ENCODE measurements at places on chromosomes 3 and 15.

- DNase-seq, result no peak
Observed at GRCh38 chr3:177642042-177642803, 444.9 kb upstream of the TBL1XR1 start.

DNA sequence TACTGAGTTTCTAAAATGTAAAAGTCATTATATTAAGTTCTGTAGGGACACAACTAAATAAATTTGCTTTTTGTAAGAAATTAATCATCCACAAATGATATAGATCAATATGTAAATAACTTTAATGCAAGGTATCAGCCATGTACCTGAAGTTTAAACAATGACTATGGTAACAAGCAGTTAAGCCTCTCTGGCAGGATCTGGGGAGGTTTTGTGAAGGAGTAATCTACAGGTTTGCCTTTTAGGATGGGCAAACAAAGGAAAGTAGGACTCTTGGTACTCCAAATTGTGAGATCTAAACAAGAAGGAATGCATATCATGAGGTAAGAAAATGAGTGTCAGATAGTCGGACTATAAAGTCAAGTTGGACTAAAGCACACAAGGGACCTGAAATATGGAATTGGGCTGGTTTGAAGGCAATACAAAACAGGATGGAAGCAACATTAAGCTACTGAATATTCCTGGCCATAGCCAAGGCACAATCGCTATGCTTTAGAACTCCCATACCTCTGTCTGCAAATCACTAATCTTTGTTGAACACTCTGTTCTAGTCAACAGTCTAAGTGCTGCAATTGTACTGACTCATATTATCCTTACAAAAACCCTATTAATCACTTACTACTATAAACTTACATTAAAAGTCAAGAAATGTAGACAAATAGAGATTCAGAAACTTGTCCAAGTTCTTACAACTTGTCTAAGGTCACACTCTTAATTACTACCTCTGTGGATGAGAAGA lies 412.8 kb downstream of the DIPK2A start:
- no peak for DNase-seq

DNA sequence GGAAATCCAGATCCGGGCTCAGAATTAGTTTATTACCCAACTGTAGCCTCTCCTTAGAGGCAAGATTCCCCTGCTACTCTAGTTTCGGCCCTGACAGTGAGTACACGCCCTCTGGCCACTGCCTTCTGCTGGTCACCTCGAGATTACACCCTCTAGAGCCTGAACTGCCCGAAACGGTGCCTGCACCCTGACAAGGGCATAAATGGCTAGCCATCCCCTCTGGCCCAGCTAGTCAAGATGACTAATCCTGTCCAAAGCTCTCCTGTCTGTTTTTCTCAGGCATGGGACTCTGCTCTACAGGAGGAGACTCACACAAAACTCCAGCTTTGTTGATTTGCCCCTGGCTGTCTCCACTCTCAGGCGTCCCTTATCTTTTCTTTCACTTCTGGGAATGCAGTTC lies 150.5 kb upstream of the UBE2E2 start:
- DNase-seq, result peak; percentile 23

GRCh38 chr3:148428862-148429605 lies 268.7 kb upstream of the AGTR1 start:
- DNase-seq, result no peak

DNA sequence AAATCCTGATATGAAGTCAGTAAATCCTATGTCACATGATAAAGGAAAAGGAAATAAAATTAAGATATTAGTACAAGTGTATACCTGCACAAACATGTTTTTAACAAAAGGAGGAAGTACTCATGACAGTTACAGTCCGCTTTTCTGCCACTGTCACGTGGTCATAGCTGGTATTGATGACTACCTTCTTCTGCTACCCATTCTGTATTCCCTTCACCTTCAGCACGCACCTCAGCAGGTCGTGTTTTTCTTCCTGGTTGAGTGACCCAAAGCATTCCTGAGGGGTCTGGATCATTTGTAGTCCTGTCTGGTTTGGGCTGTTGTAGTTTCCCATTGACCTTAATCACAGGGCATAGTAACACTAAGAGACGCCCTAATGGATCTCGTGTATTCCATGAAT lies 35.3 kb upstream of the P2RY12 start:
- DNase-seq, result no peak

- DNase-seq, result peak; percentile 72
Observed at GRCh38 chr15:67967871-67968431, 86.2 kb upstream of the PIAS1 start.

GRCh38 chr3:35448681-35449080 lies 190.6 kb upstream of the ARPP21 start:
- no peak for DNase-seq

DNA sequence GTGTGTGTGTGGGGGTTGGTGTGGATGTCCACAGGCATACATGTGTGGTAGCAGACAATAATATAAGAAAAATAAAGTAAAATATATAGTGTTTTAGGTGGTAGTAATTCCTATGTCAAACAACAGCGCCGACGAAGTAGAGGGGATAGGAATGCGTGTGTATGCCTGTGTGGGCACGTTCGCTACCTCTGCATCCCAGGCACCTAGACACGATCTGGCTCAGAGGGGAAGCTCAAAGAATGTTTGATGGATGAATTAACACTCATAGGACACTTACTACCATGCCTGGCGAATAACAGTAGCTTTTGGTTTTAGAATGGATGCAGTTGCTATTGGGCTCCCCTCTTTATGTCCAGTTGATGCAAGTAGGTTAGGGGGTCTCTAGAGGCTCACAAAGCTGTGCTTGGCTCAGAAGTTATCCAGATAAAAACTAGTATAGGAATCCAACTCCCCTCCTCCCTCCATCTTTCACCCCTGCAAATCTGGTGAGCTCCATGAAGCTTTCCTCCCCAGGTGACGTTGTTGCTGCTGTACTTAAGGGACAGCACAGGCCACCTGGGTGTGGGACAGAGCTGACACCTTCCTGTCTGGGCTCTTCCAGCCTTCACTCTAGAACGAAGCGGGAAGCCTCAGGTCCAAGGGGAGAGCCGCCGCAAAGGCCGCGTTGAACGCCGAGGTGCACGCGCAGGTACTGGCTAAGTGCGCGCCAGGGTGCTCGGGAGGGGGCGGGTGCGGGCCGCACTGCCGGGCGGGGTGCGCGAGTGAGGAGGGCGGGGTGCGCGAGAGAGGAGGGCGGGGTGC lies 192.6 kb upstream of the LYSMD4 start:
- no peak for DNase-seq

- DNase-seq, result no peak
Observed at GRCh38 chr3:42473083-42473932, 29.1 kb upstream of the VIPR1 start.

- DNase-seq, result no peak
Observed at GRCh38 chr3:112639455-112640225, 1.3 kb downstream of the CCDC80 start.

DNA sequence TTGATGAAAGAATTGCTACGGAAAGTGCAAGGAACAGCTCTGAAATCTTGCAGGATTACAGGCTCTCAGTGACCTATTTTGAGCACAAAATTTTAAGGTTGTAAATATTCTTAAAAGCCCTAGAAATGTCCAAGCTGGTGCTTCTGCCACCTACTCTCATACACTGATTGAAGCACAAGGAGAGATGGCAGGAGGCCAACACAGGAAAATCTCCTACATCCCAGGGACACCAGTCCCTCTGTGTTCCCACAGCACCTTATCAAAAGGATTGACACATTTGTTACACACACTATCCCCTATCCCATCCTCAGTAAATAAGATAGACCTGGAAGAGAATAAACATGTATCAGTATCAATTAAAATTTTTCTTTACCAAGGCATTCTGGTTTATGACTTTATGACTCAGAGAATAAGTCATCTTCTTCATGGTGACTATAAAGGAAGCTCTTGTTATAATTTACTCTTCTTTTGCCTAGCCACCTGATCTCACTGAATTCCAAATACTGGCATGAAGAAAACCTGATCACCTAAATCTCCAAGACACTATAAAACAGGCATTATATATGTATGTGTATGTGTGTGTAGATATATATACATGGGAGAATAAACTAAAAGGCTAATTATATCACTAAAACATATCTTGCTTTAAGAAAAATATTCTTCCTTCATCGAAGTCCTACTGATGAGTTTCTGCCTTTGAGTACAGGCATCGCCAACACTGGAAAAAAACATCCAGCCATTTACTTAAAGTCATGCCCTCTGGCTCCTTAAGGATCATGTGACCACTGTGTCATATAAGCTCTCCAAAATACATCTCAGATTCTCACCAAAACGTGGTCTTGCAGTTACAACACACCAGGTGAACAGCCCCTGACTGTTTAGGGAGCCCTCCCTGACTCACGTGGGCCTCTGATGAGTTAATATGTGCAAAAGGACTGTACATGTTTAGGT lies 208.1 kb upstream of the NR2F2 start:
- DNase-seq, result no peak

GRCh38 chr3:150746791-150747590 lies 16.0 kb downstream of the SIAH2 start:
- DNase-seq, result no peak

GRCh38 chr3:97712919-97713318 lies 51.6 kb upstream of the ARL6 start:
- no peak for DNase-seq

- DNase-seq, result no peak
Observed at GRCh38 chr3:112604536-112604935, 36.4 kb downstream of the CCDC80 start.

GRCh38 chr3:131608741-131609140 lies 106.0 kb upstream of the MRPL3 start:
- no peak for DNase-seq

DNA sequence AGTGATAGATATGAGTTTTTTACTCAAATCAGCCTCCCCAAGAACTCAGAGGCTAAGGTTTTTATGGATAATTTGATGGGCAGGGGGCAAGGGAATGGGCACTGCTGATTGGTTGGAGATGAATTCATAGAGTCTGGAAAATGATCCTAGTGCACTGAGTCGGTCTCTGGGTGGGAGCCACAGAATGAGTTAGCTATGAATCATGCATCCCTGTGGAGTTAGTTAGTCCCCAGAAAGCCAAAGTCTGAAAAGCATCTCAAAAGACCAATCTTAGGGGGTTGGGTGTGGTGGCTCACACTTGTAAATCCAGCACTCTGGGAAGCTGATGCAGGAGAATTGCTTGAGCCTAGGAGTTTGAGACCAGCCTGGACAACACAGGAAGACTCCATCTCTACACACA lies 516.1 kb downstream of the AGBL1 start:
- no peak for DNase-seq

- DNase-seq, result peak; percentile 72
Observed at GRCh38 chr3:194134757-194135515, 1.0 kb upstream of the HES1 start.

DNA sequence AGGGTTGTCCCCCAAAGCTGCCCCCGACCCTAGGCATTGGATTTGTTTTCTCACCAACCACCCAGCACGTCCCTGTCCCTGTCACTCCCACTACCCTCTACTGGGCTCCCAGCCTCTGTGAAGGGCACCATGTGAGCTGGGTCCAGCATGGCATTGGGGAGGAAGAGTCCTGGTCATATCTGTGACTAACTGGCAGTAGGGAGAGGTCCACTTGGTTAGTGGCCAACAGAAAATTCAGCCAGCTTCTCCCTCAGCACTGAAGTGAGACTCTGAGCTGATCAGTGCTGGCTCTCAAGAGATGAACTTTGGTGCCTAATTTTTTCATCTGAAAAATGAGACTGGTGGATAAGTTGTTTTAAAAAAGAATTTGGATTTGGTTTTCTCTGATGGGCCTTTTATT lies 11.3 kb upstream of the KIF23 start:
- no peak for DNase-seq

- peak; percentile 56 for DNase-seq
Observed at GRCh38 chr3:156509189-156510174, 45.4 kb downstream of the SSR3 start.

- DNase-seq, result no peak
Observed at GRCh38 chr15:65091946-65092770, 15.6 kb downstream of the KBTBD13 start.

DNA sequence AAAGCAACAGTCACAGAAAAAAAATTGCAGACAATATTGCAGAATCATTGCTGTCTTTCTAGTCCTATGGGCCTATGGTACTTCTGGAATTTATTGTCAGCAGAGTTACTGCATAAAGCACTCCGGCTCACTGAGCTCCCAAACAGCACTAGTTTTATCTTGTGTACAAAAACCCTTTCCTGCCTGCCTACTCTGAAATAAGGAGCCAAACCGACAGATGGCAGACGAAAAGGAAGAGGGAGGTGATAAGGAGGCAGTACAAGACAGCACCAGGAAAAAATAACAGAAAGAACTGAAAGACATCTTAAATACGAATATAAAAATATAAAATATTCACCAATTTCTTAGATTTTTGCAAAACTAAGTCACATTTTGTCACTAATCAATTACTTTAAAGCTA lies 15.6 kb downstream of the HERC1 start:
- no peak for DNase-seq

DNA sequence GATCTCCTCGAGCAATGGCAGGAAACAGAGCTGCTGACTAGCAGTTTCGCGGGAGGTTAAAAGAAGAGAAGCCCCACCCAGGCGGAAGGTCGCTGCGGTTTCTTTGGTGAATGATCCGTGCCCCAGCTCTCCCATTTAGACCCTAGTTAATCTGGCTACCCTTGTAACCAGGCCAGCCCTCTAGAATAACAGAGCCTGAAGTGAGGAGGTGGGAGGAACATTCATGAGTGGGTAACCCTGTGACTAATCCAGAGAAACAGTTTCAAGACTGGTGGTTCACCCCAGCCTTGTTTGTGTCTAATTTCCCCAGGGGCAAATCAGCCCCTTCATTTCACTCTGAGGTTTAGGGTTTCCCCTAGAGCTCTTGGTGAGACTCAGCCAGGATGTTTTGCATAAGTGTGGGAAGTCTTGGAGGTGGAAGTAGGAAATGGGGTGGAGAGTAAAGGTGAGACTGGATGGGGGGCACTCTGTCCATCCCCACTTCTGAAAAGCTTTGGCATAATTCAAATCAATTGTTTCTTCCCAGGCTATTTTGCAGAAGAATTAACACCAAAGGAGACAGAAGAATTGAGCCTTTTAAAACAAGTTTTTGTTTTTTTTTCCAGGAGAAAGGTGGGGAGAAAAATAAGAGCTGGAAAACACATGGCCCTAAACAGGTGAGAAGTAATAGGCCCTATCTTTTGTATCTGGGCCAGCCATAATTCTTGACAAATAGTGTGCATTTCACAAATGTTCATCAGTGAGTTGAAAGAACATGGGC lies 303.1 kb downstream of the RPLP1 start:
- DNase-seq, result no peak

GRCh38 chr15:42577514-42578031 lies 2.2 kb downstream of the STARD9 start:
- no peak for DNase-seq

- DNase-seq, result no peak
Observed at GRCh38 chr15:67086637-67086914, 21.2 kb downstream of the SMAD3 start.

DNA sequence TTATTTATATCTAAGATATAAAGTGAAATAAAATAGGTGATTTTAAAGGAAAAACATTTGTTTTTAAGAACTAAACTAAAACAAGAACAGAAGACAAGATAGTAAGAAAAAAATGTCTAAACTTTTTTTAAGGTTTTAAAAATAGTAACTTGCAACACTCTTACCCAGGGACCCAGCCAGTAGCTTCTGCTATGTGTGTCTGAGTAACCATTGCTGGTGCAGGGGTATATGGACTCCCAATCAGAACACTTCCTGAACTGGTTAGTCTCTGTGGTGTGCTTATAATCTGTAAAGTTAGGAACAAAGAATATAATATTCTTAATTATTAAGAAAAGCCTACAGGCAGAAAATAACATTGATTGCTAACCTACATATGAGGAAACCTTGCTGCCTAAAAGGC lies 118.4 kb downstream of the ATP1B3 start:
- DNase-seq, result no peak

All from HEK293T (cell line).